ENCODE measurements at places on chromosomes 2 and 18.
A peak's percentile ranks its signal among the peaks of the same experiment; 100 is the strongest.

GRCh38 chr2:14292964-14293363, 339.6 kb upstream of the LRATD1 start:
- no peak for DNase-seq

DNA sequence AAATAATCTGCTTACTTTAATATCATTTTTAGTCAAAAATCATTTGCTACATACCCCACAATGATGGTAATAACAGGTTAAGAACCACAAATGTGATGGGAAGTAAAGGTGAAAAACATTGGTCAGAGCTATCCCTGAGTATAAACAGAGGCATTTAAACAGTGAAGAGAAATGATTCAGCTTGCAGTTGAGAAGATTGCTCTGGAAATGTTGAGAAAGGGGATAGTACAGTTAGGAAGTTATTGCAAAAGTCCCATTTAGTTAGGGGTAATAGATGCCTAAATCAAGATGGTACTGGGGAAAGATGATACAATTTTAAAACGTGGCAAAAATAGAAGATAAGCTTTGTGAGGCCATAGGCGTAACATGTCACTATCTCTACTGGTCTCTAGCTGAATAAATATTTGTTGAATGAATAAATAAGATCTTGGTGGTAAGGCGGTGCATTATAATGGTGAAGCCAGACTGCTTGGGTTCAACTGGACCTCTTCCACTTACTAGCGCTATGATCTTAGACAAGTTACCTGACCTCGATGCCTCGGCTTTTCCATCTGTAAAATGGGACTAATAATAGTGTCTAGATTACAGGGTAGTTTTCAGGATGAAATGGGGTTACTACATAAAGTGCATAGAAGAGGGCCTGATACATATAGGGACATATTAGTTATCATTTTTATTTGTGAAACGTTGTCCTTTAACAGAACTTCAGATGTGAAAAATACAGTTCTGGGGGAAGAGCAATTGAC, 2.0 kb upstream of the BZW1 start:
- DNase-seq, result no peak

DNA sequence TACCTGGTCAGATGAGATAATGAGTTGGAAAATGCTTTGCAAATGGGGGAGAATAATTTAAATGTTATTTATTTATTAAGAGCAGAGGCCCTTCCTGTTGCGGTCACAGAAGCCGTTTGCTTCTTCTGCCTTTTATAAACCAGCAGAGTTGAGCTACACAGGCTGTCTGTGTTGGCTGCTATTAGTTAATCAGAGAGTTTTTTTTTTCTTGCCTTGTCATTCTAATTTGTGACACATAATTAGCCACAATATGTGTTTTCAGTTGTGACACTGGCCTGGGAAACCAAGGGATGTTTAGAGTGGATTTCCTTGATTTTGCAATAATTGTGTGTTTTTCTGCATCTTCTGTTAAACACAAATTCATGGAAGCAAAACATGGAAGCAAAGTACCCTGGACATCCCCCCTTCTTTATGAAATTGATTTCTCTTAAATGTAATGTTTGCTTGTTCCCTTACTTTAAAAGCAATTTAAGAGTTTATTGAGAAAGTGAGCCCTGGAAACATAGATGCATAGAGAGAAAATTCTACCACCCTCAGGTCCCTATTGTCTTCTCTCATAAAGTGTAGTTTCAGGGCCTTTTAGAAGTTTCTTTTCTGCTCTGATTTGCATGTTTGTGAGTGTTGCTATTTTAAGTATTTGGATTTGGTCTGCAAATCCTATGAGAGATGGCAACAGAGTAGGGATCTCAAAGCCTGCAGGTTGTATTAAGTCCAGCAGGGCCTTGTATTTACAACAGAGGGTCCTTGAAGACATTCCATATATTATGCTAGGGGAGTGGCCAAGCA, 22.8 kb upstream of the IL37 start:
- DNase-seq, result no peak

- no peak for DNase-seq
Measured at GRCh38 chr2:81901017-81901416, 1596.5 kb upstream of the LRRTM1 start.

GRCh38 chr2:241636182-241637017, 558 bp downstream of the THAP4 start:
- no peak for DNase-seq

DNA sequence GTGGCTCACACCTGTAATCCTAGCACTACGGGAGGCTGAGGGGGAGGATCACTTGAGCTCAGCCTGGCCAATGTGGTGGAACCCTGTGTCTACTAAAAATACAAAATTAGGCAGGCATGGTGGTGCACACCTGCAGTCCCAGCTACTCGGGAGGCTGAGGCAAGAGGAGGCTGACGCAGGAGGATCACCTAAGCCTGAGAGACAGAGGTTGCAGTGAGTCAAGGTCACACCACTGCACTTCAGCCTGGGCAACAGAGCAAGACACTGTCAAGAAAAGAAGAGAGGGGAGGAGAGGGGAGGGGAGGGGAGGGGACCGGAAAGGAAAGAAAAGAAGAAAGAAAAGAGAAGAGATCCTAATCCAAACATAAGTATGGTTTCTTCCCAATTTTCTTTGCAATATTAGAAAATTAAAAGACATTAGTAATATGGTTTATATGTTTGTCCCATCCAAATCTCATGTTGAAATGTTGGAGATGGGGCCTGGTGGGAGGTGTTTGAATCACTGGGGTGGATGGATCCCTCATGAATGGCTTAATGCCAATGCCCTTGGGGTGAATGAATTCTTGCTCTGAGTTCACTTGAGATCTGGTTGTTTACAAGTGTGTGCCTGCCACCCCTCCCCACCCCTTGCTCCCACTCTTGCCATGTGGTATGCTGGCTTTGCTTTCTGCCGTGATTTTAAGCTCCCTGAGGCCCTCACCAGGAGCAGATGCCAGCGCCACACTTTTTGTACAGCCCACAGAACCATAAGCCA, 50.7 kb downstream of the TRIP12 start:
- no peak for DNase-seq

- no peak for DNase-seq
Measured at GRCh38 chr2:135043345-135043744, 3.9 kb downstream of the MAP3K19 start.

DNA sequence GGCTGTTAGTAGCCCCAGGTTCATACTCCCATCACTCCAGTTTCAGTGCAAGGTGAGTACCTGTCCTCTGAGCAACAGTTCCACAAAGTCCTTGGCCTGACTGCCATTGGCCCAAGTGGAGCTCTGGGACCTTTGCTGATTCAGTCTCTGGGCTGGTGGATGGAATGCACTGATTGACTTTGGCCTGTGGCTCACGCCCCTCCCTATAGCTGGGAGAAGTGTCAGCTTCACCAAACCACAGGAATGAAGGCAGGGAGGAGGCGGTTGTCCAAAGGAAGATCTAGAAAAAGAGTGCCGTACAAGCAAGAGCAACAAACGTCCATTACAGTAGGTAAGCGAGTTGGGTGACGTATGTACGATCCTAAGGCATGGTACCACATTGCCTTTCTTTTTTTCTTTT, 34.0 kb downstream of the QPCT start:
- DNase-seq, result peak; percentile 59

DNA sequence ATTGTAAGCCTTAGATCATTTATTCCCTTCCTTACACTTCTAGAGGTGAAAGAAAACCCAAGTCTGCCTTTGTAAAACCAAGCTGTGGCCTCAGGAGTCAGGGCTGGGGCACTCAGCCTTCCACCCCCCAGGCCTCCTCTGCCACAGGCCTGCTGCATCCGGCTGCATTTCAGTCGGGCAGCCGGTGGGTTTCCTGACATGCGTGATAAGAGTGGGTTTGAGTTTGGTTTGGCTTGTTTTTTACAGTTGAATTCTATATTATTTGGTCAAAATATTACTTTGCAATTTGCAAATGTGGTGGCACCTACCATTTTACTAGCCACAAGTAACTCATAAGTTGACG, 42.4 kb downstream of the ADI1 start:
- no peak for DNase-seq
